ENCODE measurements at places on chromosomes 2 and 18.

DNA sequence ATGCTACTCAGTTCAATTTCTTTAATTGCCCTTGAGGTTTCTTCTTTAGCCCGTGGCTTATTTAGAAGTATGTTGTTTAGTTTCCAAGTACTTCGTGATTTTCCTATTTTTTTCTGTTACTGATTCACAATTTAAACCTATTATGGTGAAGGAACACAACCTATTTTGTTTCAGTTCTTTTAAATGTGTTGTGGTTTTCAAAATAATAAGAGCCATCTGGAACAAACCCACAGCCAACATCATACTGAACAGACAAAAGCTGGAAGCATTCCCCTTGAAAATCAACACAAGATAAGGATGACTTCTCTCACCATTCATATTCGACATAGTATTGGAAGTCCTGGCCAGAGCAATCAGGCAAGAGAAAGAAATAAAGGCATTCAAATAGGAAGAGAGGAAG is 155.2 kb downstream of the GALNT1 start:
- no peak for DNase-seq

DNA sequence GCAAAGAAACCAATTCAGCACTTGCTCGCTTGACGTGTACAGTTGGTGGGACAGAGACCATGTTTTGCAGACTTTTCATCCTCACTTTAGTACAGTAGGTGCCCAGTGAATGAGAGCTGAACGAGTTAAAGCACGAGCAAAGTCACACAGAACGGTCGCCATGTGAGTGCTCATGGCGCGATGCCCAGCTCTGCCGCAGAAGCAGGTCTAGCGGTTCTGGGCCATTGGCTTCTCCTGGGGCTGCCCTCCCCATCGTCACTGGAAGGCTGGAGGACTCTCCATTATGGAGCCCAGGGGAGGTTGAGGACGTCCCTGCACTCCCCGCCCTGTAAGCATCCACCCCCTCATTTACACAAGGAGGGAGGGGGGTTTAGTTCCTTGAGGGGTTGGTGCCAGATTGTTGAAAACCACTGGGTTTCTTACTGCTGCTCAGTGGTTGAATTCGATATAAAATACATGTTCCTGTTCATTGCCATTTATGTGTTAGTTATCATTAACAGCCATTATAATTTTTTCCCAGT is 24.9 kb downstream of the PTGR3 start:
- no peak for DNase-seq

DNA sequence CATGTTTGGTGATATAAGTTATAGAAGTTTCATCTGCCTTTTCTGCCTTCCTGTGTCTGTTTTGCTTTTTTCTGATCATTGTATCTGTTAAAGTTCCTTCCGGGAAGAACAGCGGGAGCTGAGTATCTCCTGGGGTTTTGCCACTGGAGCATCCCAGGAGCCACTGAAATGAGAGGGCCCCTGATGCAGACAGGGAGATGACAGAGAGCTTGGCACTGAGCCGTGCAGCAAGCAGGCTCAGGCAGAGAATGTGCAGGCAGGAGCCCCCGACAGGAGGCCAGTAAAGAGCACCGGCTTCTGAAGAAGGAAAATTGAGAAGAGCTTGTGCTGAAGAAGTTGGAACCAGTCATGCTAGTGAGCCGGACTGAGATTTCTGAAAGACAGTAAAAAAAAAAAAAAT is 137.8 kb downstream of the TDRD15 start:
- DNase-seq = no peak

DNA sequence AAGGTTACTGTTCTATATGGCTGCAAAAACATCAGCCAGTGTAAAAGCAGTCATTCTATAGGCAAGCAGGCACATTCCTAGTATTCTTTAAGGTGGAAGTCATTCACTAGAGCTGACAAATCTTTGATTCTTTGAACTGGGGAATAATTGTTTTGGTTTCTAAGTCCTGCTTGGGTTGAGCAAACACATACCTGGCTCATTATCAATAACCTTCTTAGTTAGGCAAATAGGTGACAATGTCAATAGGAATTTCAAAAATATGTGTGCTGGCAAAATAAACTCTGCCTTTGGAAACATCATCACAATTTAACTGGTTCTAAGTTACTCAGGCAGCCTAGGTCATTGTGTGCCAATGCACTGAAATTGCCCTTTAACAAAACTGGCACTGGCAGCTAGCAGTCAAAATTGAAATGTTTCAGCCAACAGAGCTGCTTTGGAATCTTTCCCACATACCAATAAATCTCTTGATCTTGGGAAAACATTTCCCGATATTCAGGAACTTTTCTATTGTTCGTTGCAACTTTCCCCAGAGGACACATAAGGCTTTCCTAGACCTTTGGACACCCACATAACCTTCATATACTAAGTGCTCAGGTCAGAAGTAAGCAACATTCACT is 402.0 kb upstream of the MMADHC start:
- DNase-seq = no peak

DNA sequence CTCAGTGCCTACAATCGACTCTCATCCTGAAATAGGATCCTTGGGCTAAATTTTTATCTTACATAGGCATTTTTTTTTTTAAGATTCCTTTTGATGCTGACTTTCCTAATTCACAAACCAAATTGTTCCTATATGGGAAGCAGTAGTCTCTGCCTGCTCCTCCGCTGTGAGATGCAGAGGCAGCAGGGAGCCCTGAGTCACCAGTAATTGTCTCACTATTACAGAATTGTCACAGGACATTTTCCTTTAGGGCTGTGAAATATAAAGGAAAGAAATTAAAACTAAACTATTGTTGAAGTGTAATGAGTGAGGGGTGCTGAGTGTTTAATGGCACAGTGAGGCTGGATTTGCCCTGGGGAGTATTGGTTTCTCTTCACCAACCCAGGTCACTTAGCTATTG is 63.8 kb downstream of the MYO3B start:
- DNase-seq = no peak

GRCh38 chr2:236498369-236498768 is 71.3 kb upstream of the ACKR3 start:
- no peak for DNase-seq

DNA sequence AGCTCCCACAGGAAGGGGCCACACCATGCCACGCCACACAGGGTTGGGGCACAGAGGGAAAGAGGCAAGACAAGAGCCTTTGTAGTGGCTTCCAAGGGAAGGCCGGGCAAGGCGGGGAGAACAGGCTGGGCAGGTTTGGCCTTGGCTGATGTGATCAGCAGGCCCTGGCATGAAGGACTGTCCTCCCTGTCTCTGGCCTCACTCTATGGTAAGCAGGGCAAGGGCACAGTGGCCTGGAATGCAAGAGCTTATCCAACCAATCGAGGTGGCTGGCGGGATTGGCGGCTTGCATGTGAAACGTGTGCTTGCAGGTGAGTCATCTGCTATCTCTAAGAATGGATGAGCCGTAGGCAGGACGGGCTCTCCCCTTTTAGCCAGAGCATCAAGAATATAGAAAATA is 6.4 kb upstream of the ATP9B start:
- DNase-seq = no peak

GRCh38 chr2:45180779-45181178 is 171.5 kb upstream of the SIX2 start:
- DNase-seq = no peak

GRCh38 chr2:191070276-191070675 is 56.3 kb upstream of the STAT1 start:
- no peak for DNase-seq

GRCh38 chr2:88590998-88591613 is 36.2 kb downstream of the EIF2AK3 start:
- peak; percentile 7 for DNase-seq

- DNase-seq = no peak
Measured at GRCh38 chr2:100068395-100068794, 74.0 kb downstream of the AFF3 start.

- no peak for DNase-seq
Measured at GRCh38 chr2:210094787-210095186, 76.4 kb downstream of the KANSL1L start.

DNA sequence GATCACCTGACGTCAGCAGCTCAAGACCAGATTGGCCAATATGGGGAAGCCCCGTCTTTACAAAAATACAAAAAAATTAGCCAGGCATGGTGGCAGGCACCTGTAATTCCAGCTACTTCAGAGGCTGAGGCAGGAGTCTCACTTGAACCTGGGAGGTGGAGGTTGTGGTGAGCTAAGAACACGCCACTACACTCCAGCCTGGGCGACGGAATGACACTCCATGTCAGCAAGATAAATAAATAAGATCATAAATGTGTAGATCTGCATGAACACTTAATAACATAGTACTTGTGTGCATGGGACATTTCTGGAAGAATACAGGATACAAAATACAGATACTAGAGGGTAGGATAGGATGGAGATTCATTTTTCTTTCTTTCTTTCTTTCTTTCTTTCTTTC is 9.1 kb downstream of the EHD3 start:
- no peak for DNase-seq

GRCh38 chr2:85611705-85612587 is at the start of gene C2orf68:
C2orf68 (minus strand) TSS chr2:85612066; CDS start chr2:85611984, 82 bp downstream.
- DNase-seq = peak; percentile 90

DNA sequence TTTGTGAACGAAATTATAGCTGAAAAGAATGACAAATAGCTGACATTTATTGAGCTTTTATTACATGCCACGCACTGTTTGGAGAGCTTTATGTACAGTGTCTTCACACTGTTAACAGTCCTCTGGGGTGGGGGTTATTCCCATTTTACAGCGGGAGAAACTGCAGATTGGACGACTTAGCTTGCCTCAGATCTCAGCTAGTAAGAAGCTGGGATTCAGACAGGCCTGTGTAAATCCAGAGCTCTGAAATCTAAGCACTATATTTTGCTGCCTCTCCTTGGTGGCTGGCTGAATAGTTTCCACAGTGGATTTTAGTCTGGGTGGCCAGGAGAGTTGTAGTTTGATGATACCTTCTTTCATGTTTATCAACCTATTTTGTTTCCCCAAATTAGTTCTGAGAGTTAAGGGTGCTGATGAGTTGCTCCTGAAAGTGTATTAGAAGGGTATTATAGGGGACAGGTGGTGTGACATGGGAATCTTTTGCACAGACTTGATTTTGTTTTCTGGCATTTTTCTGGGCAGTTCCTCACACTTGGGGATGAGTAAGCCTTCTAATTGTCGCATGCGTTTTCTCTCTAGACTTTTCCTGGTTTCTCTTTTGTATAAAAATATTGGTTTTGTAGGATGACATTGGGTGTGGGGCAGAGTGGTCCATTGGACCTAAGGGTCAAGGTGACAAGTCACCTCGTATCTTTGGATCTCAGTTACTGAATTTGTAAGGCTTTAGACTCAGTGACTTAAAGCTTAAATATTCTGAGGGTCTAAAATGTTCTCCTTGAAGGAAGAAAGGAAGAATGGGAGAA is 1.5 kb downstream of the ACSL3 start:
- DNase-seq = no peak

DNA sequence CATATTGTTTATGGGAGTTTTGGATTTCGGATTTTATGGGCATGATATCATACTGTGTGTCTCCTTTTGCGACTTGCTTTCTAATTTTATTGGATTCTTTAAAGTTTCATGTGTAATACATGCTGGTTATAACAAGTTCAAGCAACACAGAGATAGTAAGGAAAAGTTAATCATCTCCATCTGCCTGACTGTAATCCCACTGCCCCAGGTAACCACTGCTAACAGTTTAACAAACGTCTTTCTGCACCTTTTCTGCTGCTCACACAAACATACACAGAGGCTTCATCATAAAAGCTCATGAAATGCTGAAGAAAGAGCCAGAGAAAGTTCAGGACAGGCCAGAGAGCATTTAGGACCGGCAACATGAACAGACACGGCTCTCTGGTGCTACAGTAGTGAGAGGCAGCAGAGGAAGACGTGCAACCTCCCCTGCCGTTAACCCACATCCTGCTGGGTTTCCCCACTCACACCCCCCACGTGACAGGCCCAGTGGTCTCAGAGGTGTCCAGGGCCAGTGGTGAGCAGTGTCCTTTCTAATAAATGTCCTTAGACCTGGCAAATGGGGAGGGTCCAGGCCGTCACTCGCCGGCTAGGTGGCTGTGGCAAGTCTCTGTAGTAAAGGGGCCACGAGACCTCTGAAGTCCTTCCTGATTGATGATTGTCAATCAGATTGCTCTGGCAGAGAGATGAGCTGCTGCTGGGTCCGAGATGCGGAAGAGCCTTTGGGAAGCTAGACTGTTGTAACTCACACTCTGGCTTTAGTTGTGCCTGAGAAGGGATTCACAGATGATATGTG is 43.0 kb upstream of the SLC1A4 start:
- no peak for DNase-seq

DNA sequence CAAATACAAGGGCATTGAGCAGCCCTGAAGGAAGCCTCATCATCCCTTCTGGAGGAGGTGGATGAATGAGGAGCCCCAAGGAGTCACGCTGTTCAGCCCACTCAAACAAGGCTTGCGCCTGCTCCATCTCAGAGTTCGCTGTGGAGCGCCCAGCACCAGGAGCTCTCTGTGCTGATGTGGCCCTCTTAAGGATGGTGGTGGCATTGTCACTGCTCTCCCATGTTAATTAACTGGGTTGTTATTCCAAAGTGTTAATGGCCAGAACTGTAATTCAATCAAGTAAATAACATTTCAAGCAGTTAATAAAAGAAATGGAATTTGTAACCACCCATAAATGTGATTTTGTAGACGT is 726.0 kb upstream of the RAB6C start:
- DNase-seq = no peak

DNA sequence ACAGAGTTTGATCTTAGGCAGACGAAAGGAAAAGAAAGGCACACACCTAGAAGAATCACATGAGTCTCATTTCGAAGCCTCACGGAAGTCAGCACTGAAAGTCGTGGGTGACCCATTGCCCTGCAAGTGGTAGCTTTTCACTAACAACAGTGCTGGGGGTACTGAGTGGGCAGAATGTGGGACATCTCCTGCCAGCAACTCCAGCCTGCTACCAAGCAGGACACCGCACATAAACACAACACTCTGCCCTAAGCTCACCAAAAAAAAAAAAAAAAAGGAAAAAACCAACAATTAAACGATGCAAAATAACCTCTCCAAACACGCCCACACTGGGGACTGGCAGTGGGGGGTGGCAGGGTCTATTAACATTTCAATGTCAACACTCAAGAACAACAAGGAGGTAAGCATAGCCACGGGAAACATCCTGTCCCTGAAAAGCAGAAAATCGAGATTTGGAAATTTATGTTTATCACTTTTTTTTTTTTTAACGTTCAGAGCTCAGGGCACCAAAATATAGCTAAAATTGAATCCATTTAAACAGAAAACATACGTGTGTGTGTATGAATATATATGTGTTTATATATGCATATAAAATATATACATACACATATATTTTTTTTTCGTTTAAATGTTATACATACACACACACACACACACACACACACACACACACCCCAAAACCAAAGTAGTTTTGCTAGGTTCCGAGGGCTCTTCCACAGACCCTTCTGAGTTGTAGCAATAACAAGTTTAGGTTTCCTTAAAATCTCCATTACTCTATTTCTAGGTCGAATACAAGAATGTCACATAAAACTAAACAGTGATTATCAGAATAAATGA is 2.2 kb downstream of the INO80D start:
- peak; percentile 9 for DNase-seq

DNA sequence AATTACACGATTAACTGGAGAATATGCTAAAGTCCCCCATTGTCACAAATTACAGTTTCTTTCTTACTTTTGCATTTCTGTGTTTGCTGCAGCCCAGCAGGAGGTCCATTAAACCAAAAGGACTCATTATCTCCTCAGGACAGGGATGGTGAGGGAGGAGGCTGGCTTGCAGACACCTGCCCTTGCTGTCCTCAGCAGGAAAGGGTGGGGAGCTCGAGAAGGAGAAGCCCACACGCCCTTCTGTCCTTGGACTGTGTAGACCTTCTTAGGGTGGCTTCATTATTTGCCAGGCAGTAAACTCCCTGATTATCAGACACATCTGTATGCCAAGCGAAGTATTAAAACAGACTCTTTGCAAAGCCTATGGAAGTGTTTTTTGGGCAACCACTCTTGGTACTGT is 196.0 kb downstream of the LDLRAD4 start:
- no peak for DNase-seq

- no peak for DNase-seq
Measured at GRCh38 chr2:137207030-137207429, 441.7 kb downstream of the THSD7B start.
